GM23338 (cell line): ENCODE measurements at places on chromosomes 4 and X.
A peak's percentile ranks its signal among the peaks of the same experiment; 100 is the strongest.

GRCh38 chrX:35101901-35102300, 159.3 kb downstream of the FAM47B start:
- DNase-seq = no peak

DNA sequence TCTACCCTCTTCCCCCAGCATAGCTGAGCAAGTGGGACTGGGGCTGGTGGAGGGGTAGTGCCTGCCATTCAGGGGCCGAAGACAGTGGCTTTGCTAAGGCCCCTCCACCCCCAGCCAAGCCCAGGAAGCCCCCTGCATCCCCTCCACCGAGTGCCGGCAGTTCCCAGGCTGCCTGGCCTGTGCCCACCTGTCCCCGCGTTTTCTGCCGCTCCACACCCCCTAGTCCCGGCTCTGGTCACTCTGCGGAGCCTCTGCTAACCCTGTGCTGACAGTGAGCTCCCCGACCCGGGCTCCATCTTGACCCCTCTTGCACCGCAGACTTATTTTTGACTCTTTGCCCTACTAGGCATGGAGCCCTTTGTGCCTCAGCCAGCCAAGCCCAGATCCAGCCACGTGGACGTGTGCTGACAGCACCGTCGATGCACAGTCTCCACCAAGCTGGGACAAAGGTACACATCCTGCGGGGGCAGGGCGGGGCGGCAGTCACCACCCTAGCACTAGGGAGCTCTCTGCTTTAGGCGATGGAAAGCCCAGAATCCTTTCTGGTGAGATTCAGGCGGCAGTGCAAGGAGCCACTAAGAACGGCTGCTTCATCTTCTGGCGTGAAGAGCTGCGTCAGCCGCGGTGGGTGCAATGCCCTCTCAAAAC, 96.6 kb downstream of the PHKA2 start:
- DNase-seq = peak; percentile 21

GRCh38 chr4:80240976-80241375, 25.5 kb upstream of the FGF5 start:
- DNase-seq = no peak

DNA sequence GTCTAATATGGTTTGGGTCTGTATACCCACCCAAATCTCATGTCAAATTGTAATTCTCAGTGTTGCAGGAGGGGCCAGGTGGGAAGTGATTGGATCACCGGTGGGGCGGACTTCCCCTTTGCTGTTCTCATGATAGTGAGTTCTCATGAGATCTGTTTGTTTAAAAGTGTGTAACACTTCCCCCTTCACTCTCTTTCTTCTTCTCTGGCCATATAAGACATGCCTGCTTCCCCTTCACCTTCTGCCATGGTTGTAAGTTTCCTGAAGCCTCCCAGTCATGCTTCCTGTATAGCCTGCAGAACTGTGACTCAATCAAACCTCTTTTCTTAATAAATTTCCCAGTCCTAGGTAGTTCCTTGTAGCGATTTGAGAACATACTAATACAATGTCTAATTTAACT, 19.7 kb upstream of the SCRG1 start:
- DNase-seq = no peak

GRCh38 chr4:94457692-94458106, 6.0 kb downstream of the PDLIM5 start:
- DNase-seq = peak; percentile 43

- DNase-seq = no peak
These were observed 240.1 kb upstream of the CTSO start for GRCh38 chr4:156193800-156194199.

DNA sequence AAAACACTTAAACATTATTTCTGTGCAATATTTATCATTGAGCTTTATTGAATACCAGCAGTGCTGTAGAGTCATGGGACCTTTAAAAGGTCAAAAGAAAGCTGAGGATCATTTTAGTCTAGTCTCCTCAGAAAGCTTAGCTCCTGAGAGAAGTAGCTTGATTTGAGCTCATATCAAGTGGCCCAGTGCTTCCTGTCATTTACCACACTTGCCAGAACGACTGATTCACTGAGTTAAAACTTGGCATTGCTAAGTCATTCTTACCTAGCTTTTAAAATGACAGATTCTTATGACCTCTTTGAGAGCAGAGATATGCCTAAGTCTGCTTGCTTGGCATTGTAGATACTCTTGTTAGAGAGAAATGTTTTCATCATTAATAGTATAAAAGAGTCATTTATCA, 15.2 kb downstream of the SEPTIN11 start:
- no peak for DNase-seq
